ENCODE measurements at places on chromosomes 6 and 20.
A peak's percentile ranks its signal among the peaks of the same experiment; 100 is the strongest.

- no peak for DNase-seq
Observed at GRCh38 chr6:147544420-147544819, 35.9 kb downstream of the SAMD5 start.

DNA sequence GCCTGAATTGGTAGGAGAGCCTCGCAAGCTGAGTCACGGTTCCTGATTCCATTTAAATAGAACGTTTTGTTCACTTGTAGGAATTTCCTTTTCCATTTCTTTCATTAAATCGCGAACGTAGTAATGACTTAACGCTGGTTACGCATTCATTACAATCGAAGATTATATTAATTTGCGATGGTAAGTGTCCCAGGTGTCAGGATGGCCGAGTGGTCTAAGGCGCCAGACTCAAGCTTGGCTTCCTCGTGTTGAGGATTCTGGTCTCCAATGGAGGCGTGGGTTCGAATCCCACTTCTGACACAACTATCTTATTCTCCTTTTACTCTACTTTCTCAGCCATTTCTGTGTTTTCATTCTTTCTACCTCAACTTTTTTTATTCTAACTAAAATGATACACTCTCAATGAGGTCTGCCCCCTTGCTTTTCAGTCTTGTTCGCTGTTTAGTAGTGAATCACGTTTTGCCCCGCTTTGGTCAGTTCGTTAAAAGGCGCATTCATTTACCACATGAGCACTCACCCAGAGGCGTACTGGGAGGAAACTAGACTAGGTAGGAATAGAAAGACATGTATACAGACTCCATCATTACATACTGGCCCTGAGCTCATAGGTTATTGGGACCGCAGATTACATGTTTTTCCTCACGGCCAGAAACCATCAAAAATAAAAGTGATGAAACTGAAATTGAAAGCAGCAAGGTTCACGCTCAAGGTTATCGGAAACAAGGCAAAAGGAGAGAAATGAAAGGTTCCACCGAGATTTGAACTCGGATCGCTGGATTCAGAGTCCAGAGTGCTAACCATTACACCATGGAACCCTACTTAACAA, 17.3 kb upstream of the TRIM27 start:
- peak; percentile 82 for DNase-seq

DNA sequence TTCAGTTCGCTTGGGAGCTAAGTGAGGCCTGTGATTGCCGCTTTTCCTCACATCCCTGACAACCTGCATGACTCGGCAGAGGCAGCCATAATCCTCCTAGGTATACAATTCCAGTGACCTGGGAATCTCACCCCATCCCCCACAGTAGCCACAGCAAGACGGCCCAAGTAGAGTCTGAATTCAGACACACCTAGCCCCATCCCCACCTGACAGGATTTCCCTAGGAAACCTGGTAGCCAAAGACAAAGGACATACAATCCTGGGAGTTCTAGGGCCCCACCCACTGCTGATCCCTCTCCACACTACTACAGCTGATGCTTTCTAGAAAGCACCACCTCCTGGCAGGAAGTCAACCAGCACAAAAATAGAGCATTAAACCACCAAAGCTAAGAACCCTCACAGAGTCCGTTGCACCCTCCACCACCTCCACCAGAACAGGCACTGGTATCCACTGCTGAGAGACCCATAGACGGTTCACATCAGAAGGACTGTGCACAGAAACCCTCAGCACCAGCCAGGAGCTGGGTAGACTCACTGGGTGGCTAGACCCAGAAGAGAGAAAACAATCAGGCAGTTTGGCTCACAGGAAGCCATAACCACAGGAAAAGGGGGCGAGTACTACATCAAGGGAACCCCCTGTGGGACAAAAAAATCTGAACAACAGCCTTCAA, 17.9 kb upstream of the RUNX2 start:
- no peak for DNase-seq

DNA sequence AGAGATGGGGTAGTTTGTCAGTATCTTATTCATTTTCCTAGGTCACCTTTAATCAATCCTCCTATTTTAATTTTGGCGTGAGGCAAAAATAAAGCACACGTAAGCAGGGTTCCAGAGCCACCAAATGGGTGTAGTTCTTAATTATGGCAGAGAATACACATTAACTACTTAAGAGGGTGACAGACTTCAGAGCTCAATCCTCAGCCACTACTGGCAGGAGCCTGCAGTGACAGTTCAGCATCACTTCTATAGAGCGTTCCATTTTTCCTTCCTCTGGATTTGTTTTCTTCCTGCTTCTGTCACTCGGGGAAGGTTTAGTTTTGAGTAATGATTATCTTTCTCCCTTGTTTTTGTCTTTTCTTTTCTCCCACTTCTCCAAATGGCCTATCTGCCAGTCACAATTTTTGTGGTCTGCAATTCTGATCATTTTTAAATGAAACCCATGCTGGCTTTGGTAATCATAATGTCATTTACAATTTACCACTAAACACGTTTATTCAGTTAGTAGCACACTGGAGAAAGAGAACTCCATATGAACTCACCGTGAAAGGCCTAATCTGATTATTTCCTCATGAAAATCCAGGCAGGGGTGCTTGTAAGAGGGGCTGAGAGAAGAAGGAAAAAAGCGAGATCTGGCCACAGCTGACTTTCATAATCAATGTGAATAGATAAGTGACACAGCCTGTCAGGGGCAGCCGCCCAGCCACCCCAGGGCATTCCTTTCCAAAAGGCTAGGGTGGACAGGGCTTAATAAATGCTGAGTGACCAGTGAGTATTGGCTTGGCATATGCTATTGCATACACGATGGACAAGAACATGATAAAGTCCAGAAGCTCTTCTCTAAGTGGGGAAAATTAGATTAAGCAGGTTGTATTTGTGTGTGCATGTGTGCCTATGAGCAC, 412.1 kb downstream of the PKHD1 start:
- DNase-seq: no peak

- no peak for DNase-seq
Observed at GRCh38 chr20:52230409-52230808, 38.8 kb upstream of the ZFP64 start.

DNA sequence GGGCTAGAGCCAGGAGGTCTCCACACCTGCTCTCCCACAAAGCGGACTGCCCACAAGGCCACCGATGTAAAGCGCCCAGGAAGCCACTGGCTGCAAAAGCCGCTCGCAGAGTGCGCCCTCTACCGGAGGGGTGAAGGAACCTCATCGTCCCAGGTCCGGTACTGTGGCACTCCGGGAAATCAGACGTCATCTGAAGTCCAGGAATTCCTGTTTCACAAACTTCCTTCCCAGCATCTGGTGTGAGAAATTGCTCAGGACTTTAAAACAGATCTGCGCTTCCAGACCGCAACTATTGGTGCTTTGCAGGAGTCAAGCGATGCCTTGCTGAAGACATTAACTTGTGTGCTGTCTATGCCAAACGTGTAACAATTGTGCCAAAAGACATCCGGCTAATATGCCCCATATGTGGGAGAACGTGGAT, 115.1 kb upstream of the ARID1B start:
- peak; percentile 17 for DNase-seq

GRCh38 chr6:55443238-55444134, 116.2 kb downstream of the GFRAL start:
- DNase-seq: no peak

DNA sequence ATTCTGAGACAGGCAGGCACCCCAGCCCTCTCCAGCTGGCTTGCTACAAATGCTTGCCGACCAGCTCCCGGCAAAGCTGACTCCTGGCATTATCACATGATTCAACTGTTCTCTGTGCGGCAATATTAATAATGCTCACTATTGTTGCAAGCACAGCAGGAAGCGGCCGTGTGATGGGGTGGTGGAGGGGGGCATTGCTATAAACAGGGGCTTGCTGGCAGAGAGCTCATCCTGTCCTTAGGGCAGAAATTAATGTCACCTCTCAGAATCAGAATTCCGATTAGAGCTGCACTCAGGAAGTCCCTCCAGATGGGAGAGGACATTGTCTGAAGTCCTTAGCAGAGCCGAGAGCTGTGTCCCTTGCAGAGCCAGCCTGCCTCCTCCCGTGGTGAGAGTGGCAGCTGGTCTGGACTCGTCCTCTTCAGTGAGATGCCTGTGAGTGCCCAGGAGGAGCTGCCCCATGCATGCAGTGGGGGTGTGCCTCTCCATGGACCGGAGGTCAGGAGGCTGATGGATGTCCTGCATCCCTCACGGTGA, 162.5 kb downstream of the CDH4 start:
- DNase-seq: no peak

DNA sequence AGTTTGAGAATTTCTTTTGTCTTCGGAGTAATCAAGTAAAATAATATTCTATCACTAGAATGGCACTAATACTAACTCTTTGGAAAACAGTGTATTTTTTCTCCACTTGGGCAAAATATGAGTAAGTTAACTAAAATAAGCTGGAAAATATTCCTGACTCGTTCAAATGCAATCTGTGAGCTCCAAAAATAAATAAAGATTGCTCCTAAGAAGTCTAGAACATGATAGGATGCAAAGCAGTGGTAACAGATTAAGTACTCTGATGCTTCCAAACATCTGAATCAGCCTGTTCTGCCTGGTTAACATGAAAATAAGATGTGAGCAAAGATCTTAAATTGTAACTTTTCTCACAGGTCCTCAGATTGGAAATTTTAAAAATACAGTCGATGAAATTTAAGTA, 285.1 kb upstream of the ID4 start:
- no peak for DNase-seq

- DNase-seq: no peak
Observed at GRCh38 chr6:111530218-111530617, 47.2 kb upstream of the REV3L start.

- DNase-seq: no peak
Observed at GRCh38 chr6:43795421-43795820, 25.4 kb downstream of the VEGFA start.

DNA sequence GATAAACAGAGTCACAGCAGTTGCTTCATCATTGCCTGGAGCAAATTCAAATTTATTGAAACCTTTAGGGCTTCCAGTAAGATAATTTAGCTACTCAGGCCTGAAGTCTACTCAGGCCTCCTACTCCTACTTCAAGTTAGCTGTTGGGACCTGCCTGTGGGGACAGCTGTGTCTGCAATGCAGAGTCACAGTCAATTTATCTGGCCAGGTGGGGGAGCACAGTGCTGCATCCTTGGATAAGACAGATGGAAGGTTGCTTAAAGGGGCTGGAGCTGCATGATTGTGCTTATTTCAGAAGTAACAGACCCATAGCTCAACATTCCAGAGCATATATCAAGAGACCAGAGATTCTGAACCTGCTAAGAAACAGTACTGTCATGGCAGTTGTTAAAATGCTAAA, 932.1 kb downstream of the QKI start:
- DNase-seq: no peak

- no peak for DNase-seq
Observed at GRCh38 chr20:63368151-63368550, 7.0 kb upstream of the CHRNA4 start.

GRCh38 chr6:135938576-135939207, 87.2 kb downstream of the PDE7B start:
- peak; percentile 8 for DNase-seq

- DNase-seq: no peak
Observed at GRCh38 chr6:21166754-21167153, 426.8 kb upstream of the SOX4 start.

- DNase-seq: peak; percentile 45
Observed at GRCh38 chr6:139449611-139450000, 75.2 kb upstream of the CITED2 start.

- DNase-seq: no peak
Observed at GRCh38 chr6:160662429-160662828, 1.6 kb downstream of the LPA start.

GRCh38 chr20:10972219-10972860, 298.5 kb upstream of the JAG1 start:
- DNase-seq: no peak

- no peak for DNase-seq
Observed at GRCh38 chr6:20162515-20162914, 49.8 kb downstream of the MBOAT1 start.

DNA sequence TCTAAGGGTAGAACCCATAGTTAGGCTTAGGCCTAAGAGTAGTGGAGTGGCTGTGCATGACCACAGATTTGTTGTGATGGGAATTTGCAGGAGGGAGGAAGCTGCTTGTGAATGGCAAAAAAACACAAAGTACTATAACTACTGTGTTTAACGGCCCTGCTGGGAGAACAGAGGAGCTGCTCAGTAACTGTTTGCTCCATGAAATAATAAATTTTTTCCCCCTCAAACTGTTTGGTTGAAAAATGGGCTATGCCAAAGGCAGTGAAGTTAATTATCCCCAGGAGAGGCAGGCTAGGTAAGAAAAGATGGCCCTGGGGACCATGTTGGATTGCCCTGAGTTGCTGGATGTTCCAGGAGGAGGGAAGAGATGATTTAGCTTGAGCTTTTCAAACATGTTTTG, 256.5 kb upstream of the PRND start:
- DNase-seq: no peak

DNA sequence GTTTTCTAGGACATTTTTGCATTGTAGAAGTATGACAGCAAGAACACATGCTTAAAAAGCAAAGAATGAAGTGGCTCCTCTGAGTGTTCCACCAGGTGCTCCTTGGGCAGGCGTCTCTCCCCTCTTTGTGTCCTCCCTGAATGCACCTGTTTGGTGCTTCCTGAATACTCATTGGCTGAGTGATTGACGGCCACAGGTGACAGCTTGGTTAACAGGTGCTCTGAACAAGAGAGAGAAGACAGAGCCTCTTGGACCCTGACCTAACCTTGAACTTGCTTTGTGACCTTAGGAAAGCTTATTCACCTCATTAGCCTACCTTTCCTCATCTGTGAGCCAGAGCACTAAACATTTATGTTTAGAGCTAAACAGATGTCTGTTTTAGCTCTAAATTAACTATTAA, 93.7 kb downstream of the TULP4 start:
- no peak for DNase-seq

- DNase-seq: no peak
Observed at GRCh38 chr6:1181939-1182605, 129.8 kb upstream of the FOXQ1 start.

DNA sequence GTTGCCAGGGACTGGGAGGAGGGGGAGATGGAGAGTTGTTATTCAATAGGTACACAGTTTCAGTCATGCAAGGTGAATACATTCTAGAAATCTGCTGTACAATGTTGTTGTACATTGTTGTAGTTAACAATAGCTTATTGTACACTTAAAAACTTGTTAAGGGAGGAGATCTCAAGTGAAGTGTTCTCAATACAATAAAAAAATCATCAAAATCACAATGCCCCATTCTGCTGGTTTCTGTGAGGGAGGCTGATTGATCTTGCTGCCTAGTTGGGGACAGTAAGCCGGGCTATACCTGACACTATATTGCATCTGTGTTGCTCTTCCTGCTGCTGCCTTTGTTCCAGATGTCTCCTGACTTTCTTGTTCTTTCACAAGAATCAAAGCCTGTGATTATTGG, 232.1 kb downstream of the LRFN2 start:
- DNase-seq: no peak

GRCh38 chr6:87672641-87673040, 29.4 kb downstream of the AKIRIN2 start:
- no peak for DNase-seq
